ENCODE measurements at places on chromosomes 2 and 18.

- DNase-seq = no peak
These were observed 52.9 kb upstream of the NABP1 start for GRCh38 chr2:191625016-191625415.

- no peak for DNase-seq
These were observed 1269.0 kb upstream of the DDX18 start for GRCh38 chr2:116545286-116546068.

DNA sequence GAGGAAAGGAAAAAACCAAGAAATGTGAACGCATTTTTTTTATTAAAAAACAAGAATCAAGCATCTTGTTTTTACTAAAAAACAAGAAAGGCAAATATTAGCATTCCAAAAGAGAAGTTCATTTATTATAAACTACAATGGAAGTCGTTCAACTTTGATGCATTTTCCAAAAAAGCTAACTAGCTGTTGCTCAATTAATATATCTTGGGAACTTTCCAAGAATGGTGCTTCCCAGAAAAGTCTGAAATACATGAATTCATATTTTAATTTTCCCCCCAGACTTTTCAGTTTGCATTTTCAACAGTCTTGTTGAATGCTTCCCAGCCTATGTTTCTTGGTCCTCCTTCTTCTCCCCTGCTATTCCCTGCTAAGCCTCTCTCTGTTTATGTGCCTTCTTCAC lies 7.5 kb upstream of the RND3 start:
- no peak for DNase-seq

- no peak for DNase-seq
These were observed 2.0 kb downstream of the KIF3C start for GRCh38 chr2:25980076-25980887.

GRCh38 chr2:150292807-150293206 lies 194.7 kb downstream of the RND3 start:
- no peak for DNase-seq

DNA sequence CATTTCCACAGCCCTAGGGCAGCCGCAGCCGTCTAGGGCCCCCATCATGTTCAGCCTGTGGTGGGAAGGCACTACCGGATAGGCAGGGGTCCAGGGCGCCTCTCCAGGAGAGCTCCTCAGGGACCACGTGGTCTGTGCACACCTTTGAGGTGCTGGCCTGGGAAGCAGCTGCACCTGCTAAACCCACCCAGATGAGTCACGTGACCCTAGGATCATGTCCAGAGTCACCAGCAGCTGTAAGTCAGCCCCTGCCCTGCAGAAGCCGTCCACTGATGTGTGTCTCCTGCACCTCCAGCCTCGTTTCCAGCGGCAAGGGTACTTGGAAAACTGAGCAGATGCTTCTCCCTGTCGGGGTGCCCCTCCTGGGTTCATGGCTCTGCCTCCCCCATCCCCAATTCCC lies 682.6 kb upstream of the SALL3 start:
- no peak for DNase-seq

- DNase-seq = no peak
These were observed 25.0 kb upstream of the ARL5A start for GRCh38 chr2:151853070-151853758.
